Hematopoietic multipotent progenitor cell treated with erythropoietin and hydrocortisone succinate and interleukin-3 and kit ligand, for 6 days (in vitro differentiated cells): ENCODE measurements at places on chromosomes 3 and 15.

GRCh38 chr3:28682121-28682520 is 333.5 kb upstream of the AZI2 start:
- DNase-seq = no peak

GRCh38 chr3:177516158-177517011 is 319.1 kb upstream of the TBL1XR1 start:
- DNase-seq = no peak

- no peak for DNase-seq
These were observed 7.6 kb downstream of the SMAD3 start for GRCh38 chr15:67072958-67073357.

- peak; percentile 95 for DNase-seq
These were observed 1.5 kb upstream of the LIMD1 start for GRCh38 chr3:45592830-45593707.

GRCh38 chr3:56303487-56303886 is 164.8 kb downstream of the ERC2 start:
- peak; percentile 43 for DNase-seq

GRCh38 chr15:62758126-62758951 is 284.2 kb upstream of the TPM1 start:
- DNase-seq = no peak

- no peak for DNase-seq
These were observed 260.1 kb downstream of the OXSM start for GRCh38 chr3:26049951-26050350.

DNA sequence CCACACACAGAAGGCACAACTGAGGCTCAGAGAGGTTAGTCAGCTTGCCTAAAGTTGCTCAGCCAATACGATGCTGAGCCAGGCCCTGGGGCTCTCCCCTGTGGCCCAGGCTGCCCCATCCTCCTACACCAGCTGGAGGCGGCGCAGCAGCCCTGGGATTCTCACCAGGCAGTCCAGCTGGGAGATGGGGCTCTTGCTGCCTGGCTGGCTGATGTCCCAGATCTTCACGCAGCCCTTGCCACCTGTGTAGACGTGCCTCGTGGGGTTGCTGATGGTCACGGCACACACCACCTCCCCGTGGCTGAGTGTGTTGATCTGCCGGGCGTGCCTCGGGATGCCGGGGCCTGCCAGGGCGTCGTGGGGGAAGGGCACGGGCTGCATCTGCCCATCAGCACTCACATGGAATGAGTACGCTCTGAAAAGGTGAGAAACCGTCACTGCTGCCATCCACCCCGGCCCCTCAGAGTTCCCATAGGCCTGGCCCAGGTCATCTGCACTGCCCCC is 42.8 kb downstream of the TLE3 start:
- DNase-seq = no peak

DNA sequence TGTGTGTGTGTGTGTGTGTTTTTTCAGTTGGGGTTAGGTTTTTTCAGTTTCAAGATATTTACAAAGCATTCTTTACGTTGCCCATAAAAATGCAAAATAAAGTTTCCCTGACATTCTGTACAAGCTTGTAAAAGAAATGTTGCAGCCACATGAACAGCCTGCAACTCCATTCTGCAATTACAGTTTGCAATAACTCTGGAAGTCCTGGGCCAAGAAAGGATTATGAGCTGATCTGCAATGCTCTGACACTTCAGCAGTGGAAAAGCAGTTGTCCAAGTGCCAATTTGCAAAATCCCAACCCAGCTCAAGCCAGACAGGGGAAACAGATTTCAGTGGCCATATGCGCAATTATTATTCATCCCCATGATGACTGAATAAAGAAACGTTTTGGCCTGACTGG is 322.1 kb downstream of the MEX3B start:
- DNase-seq = no peak

DNA sequence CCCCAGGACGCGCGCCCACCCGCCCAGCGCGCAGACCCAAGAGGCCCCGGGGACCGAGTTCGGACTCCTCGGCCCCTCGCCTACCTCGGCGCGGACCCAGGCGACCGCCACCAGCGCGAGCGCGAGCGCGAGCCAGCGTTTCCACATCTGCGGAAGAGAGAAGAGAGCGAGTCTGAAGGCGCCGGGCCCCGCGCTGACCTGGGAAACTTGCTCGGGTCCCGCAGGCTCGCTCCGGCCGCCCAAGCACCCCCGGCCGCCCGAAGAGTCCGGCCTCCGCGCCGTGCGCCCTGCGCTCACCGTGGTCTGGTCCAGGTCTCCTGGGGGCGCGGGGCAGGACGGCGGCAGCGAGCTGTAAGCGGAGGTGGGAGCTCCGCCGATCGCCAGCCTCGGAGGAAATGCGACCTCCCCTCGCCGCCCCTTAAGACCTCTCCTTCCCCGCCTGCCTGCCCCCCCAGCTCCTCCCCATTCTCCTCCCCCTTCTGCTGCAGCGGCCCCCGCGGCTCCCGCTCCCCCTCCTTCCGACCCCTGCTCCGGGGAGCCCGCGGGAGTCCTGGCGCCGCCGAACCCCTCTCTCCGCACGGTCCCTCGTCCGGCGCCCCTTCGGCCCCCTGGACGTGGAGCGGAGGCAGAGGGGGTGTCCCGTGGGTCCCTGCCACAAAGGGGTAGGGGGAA is at the start of gene FSTL1:
Gene FSTL1, minus strand, starts transcription at position 393 of the 672 bp plus-strand sequence. Its CDS starts 246 bp downstream, at position 147.
- peak; percentile 27 for DNase-seq

- no peak for DNase-seq
These were observed 66.9 kb upstream of the KLF13 start for GRCh38 chr15:31259562-31260252.

DNA sequence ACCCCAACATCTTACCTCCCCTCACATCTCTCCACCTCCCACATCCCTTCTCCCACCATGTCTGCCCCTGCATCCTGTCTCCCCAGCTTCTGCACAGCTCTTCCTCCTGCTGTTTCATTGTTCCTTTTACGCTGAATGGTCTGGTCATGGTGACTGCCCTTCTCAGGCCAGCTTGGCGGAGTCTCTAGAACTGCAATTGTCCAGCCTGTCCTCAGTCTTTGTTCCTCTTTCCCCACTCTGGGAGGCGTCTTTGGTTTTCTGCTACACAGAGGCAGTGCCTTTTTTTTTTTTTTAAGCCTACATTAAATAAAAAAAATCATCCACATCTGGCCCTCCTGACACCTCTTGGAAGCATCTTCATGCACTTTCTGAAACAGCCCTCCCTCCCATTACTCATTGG is 49.1 kb upstream of the SEC22A start:
- DNase-seq = no peak

- DNase-seq = no peak
These were observed 295.1 kb downstream of the SHOX2 start for GRCh38 chr3:157810924-157811718.

- DNase-seq = no peak
These were observed 97.8 kb downstream of the SQOR start for GRCh38 chr15:45732662-45733061.

- no peak for DNase-seq
These were observed 130.8 kb upstream of the CCNL1 start for GRCh38 chr3:157290766-157291165.

GRCh38 chr3:160381470-160381869 is 17.6 kb downstream of the IFT80 start:
- no peak for DNase-seq

DNA sequence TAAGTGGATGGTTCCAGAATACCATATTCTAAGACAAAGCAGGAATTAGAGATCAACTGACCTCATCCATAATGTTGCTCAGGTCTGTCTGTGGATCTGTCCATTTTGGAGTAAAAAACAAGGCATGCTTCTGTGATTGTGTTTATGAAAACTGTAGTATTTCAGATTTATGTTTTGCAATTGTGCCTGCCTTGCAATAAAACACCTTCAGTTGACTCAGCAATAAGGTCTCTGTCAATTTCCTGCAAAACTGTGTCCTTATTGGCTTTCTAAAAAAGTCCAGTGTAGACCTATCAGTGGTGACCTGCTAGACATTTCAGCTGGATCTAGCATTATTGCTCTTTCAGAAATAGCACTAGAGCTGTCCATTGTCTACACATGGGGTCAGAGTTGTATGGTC is 409.5 kb upstream of the AZI2 start:
- no peak for DNase-seq

- DNase-seq = peak; percentile 22
These were observed 45.6 kb downstream of the CDAN1 start for GRCh38 chr15:42691308-42691707.

GRCh38 chr3:181344331-181344730 is 354.8 kb upstream of the DNAJC19 start:
- no peak for DNase-seq

DNA sequence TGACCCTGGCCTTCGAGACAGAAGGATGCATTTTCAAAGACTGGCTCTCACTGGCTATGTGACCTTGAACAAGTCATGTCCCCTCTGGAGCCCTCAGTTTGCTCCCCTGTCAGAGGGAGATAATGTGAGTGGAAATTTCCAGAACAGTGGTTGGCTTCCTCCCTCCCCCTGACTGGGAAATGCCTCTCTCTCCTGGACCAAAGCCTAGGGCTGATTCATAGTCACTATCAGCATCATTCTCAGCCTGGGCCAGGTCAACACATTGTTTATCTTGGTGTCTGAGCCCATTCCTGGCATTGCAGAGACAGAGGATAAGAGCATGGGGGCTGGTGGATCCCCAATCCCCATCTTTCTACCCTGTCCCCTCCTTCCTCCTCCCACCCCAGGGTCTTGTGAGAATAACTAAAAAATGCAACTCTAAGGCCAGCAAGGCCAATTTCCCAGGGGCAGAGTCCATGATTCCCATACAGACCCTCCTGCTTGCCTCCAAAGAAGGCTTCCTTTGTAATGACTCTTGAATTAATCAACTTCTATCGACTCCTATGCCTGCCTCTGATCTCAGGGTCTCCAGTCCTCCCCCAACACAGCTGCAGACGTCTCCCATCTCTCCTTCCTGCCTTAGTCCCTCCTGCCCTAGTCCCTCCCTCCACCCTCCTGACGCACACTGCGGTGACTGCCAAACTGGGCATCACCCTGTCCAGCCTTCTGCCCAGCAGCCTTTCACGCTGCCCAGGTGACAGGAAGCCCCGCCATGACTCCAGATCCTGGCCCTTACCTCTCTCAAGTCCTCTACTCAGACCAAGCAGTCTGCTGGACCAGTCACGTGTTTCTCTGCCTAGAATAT is 35.4 kb upstream of the CORO2B start:
- no peak for DNase-seq

GRCh38 chr3:128874481-128875180 is 4.8 kb upstream of the ACAD9 start:
- DNase-seq = no peak

GRCh38 chr3:10712121-10712520 is 103.9 kb upstream of the SLC6A11 start:
- DNase-seq = no peak

DNA sequence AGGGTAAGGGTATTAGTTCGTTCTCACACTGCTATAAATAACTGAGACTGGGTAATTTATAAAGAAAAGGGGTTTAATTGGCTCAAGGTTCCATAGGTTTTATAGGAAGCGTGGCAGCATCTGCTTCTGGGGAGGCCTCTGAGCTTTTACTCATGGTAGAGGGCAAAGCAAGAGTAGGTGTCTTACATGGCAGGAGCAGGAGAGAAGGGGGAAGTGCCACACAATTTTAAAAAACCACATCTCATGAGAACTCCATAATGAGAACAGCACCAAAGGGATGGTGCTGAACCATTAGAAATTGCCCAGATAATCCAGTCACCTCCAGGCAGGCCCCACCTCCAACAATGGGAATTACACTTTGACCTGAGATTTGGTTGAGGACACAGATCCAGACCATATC is 12.2 kb downstream of the RNF111 start:
- no peak for DNase-seq

DNA sequence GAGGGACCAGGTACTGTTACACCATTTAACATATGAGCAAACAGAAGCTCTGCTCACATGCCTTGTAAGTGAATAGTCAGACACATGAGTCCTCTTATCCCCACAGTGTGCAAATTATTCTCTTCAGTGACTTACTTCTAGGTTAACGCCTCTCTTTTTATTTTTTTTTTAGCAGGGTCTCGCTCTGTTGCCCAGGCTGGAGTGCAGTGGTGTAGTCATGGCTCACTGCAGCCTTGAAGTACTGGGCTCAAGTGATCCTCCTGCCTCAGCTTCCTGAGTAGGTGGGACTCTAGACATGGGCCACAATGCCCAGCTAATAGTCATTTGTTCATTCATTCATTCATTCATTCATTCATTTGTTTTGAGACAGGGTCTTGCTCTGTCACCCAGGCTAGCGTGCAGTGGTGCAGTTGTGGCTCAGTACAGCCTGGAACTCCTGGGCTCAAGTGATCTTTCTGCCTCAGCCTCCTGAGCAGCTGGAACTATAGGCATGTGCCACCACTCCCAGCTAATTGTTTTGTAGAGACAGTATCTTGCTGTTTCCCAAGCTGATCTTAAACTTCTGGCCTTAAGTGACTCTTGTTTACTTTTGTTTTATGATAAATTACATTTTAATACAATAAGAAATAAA is 94.7 kb downstream of the LRRC28 start:
- DNase-seq = no peak

DNA sequence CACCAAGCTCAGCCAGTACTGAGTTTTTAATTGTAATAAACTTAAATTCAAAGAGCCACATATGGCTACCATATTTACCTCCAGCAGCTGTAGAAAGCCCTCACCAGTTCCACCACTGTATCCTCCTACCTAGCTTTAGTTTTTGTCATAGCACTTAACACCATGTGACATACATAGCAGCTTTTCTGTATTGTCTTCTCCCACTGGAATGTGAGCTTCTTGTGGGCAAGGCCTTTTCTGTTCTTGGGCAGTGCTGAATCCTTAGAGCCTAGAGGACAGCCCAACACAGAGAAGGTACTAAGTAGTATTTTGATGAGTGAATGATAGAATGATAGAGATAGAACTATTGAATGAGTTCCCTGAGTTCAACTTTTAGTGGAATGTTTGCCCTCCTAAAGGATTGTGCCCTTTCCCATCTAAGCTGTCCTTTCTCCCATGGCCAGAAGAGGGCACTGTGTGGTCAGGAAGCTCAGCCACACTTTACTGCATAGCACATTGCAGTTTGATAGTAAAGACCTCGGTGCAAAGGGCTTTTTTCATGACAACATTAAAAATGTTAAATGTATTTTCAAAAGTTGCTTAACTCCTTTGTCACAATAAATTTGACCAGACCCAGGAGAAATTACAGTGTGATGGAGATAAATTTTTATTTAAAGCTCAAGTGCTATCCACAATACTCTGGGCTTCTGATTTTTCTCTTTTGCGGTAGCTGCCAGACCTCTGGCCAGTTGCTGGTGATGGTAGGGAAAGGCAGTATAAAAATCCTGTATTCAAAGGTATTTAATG is 115.8 kb downstream of the GHSR start:
- peak; percentile 77 for DNase-seq

DNA sequence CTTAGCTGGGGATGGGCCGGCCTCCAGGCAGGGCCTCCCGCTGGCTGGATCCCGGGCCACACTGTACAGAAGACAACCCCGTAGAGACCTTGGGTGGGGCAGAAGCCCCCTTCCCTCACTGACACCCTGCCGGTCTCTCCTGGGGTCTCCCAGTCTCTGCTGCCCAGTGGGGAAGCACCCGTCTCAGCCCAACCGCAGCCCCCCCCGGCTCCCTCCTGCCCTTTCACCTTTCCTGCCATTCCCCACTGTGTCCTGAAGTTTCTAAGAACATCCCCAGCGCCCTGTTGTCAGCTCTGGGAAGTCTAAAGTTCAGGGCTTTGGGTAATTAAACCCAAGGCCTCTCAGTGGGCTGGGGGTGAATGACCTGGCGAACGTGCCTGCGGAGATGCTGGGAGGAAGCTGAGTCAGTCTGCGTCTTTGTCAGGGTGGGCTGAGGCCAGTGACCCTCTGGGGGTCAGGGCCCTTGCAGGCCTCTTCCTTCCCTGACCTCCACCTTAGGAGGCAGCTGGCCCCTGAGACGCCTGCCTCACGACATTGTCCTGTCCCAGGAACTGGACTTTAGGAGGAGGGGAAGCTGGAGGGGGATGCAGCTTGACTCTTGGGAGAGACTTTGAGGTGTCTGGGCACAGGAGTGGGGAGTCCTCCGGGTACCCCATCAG is 1.4 kb upstream of the SLC51A start:
- DNase-seq = no peak
